Esophagus mucosa (tissue), 1 donor: ENCODE measurements at places on chromosomes 1 and 21.
A peak's percentile ranks its signal among the peaks of the same experiment; 100 is the strongest.

- ATAC-seq: no peak
Observed at GRCh38 chr1:225763716-225764548, 13.7 kb upstream of the SRP9 start.

DNA sequence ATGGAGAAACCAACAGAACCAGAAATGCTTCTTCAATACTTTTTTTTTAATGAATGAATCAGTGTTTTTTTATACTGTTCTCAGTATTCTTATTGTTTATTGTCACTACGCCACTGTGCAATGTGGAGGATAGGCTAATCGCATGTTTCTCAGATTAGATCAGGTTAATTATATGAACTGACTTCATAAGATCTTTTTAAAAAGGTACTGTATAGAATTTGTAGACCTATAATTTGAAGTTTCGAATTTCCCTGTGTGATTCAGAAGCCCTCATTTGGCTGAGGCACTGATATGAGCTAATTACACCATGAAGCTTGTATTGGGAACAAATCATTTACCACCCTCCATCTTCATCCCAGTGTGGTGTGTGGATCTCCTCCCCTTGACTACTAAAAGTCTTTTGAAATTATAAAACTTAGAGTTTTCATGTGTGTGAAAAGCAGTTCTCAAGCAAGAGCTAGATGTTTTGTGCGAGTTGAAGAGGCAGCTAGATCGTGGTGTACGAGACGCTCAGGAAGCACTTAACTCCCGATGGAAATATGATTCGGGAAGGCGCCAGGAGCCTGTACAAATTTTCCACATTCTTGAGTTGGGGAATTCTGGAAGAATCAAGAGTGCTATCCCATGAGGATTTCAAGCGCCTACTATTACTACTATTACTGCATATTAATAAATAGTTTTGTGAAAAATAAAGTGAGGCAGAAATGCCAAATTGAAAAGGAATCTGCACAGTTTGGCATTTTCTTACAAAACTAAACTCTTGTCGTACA, 52.1 kb upstream of the KCNE2 start:
- ATAC-seq: peak; percentile 59

GRCh38 chr1:23967871-23968270, 8.2 kb downstream of the PNRC2 start:
- no peak for ATAC-seq

GRCh38 chr1:31689854-31690253, 14.0 kb downstream of the COL16A1 start:
- no peak for ATAC-seq

GRCh38 chr1:36773827-36774541, 260.3 kb downstream of the GRIK3 start:
- no peak for ATAC-seq

DNA sequence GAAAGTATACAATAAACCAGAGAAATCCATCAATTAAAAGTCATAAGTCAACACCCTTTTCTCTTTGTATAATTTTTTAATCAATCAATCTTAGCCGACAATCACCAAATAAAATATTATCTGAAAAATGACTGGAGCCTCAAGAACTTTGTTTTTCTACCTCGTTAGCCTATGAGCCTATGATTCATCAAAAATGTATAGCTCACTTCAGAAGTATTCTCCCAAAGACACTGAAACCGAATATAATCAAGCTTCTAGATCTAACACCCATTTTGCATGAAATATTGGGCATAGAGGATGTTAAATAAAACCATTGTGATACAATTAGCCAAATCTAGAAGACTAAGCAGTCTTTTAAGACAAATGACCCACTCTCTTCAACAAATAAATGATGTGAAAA, 17.8 kb upstream of the RSBN1 start:
- ATAC-seq: no peak

- ATAC-seq: no peak
Observed at GRCh38 chr21:43790010-43790524, 690 bp downstream of the RRP1 start.

- no peak for ATAC-seq
Observed at GRCh38 chr1:70805641-70806040, 242.0 kb downstream of the PTGER3 start.

DNA sequence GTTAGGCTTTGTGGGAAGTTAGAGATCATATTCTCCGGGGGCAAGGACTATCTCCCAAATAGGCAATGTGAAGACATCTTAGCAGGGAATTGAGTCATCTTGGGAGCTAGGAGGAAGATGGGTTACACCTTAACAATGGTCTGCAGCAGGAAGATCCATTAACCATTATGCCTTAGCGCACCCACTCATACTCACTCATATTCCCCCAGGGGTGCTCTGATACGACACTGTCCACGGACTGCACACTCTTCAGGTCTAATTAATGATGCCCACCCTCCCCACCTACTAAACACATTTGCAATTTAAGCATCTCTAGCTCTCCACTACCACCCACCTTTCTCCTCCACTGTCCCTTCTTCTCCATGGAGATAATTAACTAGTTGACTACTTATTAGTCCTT, 857 bp upstream of the AK5 start:
- ATAC-seq: no peak

GRCh38 chr1:73998348-73998959, 199.5 kb downstream of the LRRIQ3 start:
- no peak for ATAC-seq

DNA sequence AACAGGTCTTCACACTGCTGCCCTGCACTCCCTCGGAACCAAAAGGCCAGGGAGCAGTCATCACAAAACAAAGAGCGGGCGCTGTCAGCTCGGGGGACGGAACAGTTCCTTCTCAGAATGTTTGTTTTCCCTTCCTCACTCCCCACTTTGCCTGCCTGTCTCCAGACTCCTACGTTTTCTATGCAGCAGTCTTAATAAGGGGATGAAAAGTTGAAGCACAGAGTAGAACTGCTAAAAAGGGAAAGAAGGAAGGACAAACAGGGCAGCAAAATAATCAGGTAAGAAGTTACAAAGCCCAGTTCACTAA, 738 bp upstream of the GPR161 start:
- ATAC-seq: no peak

DNA sequence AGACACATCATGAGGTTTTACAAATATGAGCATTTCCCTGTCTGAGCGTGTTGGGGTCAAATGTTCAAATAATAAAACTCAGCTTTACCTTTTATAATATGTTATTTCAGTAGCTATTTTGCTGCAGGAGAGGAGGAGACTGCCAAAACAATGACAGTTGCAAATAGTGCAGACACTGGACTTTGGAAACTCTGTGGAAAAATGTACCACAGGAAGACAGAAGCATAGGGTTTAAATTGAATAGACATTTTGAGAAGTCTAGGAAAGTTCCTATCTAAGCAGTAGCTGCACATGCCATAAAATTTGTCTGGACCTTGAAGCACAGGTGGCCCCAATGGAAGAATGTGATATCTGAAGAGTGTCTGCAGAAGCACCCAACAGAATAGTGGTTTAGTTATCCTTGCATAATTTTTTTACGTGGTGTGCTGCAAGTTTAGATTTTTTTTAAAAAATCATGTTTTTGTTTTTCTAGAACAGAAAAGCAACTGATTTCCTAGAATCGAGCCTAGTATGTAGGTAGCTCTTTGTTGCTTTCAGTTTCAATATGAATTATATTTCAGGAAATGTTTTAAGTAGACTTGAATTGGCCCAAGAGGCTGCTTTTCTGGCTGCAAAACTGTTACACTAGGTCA, 14.0 kb upstream of the GBP5 start:
- ATAC-seq: no peak

DNA sequence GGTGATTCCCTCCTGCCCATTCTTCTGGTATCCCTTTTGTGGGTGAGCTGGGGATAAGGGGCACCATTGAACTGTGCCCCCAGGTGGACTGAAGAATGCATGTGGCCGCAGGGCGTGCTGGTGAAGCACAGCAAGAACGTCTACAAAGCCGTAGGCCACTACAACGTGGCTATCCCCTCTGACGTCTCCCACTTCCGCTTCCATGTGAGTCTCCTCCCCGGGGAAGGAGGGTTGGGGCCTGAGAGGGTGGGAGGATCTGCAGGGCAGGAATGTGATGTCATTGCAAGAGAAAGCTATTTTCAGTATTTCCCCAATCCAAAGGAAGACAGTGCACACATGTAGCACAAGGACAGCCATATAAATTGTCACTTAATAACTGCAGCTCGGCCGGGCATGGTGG, 7.5 kb upstream of the KPNA6 start:
- ATAC-seq: no peak

DNA sequence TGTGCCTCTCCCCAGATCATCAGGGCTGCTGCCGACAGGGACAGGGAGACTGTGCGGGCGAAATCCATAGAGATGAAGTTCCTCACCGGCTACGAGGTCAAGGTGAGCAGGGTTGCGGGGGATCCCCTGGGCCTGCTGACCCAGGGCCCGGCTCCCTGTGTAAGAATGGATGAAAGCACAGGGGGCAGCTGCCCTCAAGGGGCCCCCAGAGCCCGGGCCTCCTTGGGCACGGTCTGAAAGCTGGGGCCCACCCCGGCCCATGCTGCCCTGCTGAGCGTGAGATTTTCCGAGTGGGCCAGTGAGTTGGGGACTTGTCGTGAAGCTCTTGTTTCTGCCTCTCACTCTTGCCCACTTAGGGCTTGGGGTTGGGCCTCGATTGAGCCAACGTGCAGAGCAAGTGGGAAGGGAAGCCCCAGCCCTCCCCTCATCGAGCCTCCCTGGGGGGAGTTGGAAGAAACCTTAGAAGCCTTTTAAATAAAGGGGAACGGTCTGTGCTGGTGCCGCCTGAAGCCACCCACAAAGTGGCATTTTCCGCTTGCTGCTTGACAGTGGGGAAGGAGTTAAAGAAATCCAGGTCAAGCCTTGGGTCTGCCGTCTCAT, 45.2 kb downstream of the COQ8A start:
- ATAC-seq: no peak

DNA sequence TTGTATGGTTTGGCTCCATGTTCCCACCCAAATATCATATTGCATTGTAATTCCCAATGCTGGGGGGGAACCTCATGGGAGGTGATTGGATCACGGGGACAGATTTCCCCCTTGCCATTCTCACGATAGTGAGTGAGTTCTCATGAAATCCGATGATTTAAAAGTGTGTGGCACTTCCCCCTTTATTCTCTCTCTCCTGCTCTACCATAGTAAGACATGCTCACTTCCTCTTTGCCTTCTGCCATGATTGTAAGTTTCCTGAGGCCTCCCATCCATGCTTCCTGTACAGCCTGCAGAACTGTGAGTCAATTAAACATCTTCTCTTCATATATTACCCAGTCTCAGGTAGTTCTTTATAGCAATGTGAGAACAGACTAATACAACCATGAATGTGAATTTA, 211.6 kb upstream of the NR5A2 start:
- no peak for ATAC-seq

GRCh38 chr1:232822530-232822929, 17.3 kb downstream of the MAP10 start:
- ATAC-seq: no peak

- no peak for ATAC-seq
Observed at GRCh38 chr1:227134686-227135314, 183.5 kb downstream of the CDC42BPA start.

GRCh38 chr1:27000090-27000816, 6.8 kb downstream of the TRNP1 start:
- ATAC-seq: no peak

GRCh38 chr1:153251562-153251961, 7.9 kb upstream of the LORICRIN start:
- ATAC-seq: no peak

DNA sequence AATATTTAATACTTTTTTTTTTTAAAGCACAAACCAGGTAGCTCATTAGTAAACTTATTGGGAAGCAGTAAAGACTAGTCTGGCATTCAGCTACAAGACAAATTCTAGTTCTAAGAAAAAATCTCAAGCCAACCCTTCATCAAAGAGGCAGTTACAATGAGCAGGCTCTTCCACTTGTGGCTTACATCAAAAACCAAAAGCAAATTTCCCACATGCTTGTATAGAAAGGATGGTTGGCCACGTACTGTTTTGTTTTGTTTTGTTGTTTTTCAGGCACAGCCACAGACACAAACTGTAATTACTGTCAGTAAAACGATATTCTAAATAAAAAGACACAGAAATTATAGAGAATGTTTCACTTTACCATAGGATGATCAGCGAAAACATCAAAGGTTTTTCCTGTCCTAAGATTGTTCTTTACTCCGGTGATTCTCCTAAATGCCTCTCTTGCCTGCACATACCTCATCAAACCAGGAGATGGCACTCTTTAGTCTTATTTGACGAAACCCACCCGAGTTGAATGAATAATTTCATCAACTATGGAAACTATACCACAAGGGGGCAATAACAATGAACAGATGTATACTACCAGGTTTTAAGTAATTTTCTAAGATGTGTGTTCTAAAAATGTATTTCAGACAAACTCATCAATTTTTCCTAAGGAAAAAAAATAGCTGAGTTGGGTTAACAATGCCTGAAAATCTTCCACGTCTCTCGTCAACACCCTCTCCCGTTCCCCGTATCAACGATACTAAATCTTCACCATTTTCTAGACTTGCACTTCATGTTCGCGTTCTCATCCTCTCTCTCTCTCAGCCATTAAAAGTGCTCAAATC, 26.9 kb downstream of the RPL5 start:
- peak; percentile 93 for ATAC-seq

DNA sequence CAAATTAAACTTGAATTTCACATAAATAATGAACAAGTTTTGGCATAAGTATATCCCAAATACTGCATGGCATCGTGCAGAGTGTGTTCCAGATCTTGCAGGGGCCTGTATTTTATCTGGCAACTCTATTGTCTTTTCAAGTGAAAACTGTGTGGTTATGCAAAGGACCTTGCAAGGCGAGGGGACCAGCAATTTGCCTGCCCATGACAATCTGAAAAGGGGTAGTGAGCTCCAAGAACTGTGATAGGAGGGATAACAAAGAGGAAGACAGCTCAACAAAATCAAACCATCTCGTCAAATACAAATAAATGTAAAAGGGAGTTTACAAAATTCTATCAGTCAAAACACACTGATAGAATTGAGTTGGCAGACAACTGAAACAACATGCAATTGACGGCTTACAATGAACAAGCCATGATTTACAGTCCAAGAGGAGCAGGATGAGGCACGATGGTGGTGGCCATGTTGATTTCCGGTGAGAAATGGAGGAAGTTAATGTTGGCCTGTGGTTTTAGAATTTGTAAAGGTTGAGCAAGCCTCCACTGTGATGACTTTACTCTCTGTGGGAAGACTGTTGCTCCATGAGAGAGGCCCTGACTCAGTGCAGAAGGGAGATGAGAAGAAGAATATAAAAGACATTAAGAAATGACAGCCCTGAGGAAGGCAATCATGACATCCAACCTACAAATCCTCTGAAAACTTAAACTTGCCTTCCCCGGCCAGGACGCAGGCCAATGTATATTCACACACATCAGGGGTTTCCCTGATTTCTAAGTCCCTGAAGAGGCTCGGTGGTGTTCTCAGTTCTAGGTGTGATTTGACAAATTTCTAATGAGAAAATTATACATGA, 132.2 kb downstream of the ADSS2 start:
- peak; percentile 64 for ATAC-seq
